ENCODE measurements at places on chromosomes 6 and 20.
A peak's percentile ranks its signal among the peaks of the same experiment; 100 is the strongest.

GRCh38 chr20:22288957-22289356 lies 295.4 kb downstream of the FOXA2 start:
- DNase-seq: no peak

GRCh38 chr20:23061734-23062561 lies 12.5 kb upstream of the THBD start:
- no peak for DNase-seq

- peak; percentile 14 for DNase-seq
Measured at GRCh38 chr6:75205776-75206575, at the start of gene COL12A1. COL12A1 (minus strand) TSS chr6:75206053; CDS start chr6:75202792, 3,261 bp downstream.

GRCh38 chr6:158467923-158468322 lies 92.0 kb upstream of the TMEM181 start:
- no peak for DNase-seq

- DNase-seq: no peak
Measured at GRCh38 chr6:129186988-129187387, 304.1 kb downstream of the LAMA2 start.

GRCh38 chr20:46000262-46000996 lies 8.3 kb upstream of the MMP9 start:
- no peak for DNase-seq

GRCh38 chr6:71387179-71387578 lies 98.6 kb downstream of the OGFRL1 start:
- DNase-seq: no peak

GRCh38 chr6:157276731-157277130 lies 46.6 kb downstream of the TMEM242 start:
- DNase-seq: no peak

DNA sequence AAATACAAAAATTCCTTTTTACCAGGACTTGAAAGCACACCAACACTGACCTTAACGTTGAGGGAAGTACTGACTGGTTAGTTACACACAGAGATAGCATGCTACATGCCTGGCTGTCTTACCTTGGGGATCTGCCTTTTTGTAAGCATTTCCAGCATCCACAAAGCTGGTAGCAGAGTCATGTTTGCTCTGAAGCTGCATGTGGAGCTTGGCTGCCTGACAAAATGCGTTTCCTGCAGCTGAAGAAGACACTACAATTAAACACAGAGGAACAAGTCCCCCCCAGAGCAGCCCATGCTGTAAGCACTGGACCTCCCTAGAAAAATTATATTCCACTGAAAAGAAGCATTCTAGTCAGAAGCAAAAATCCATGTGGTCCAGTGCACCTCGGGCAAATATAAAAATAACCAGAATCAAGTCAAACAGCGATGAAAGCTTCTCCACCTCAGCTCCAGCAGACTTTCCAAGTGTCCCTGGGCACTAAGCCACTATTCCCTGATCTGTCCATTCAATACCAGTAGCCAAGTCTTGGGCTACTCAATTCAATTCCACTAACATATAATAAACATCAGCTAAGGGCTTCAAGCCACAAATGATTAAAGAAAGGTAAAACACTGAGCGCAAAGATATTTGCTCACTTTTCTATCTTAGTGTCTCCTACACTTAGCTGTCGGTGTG lies 24.2 kb downstream of the NAPB start:
- DNase-seq: no peak

DNA sequence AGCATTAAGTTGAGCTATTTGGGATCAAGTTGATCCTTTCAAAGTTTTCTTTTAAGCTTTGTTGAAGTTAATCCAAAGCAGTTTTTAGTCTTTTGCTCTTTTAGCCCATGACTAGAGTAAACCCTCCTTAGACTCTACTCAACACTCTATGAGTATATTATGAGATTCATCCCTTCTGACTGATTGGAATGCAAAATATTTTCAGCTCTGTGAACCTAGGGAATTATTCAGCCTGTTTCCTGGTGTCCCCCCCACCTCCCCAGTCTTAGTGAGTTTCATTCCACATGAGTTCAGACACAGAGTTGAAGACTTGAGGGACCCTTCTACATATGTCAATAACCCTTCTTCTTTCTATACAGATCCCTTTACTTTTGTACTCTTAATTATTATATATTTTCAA lies 413.7 kb downstream of the RFPL4B start:
- no peak for DNase-seq

DNA sequence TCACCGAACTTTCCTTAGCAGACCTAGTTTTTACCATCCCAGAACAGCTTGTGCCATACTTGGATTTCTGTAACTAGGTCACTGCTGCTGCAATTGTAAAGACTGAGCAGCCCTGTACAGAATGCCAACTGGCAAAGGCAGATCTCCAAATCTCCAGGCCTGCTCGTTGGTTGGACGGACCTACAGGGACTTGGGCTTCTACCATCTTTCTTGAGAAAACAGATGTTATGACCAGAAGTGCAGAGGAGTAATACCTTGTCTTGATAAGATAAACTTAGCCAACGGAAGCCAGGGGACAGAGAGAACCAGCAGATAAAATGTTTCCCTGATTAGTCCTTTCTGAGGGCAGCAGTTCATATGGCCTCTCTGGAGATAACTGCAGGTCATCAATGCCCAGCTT lies 304.1 kb downstream of the RFPL4B start:
- DNase-seq: no peak

DNA sequence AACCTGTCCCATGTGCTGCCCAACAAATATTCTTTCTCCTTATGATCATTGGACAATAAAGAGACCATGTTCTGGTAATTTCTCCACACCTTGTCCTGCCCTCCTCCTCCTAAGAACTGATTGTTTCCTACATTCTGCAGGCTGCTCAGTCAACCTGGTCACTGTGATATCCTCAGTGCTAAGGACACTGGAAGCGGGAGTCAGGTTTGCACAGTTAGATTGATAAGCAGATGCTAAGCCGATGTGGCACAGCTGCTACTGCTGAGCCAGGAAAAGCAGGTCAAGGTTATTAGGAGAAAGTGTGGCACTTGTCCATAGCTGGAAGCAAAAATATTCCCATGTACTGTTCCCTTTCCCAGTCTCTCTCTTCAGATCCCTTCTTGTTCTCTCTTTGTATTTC lies 154.8 kb downstream of the TFAP2B start:
- DNase-seq: no peak

- no peak for DNase-seq
Measured at GRCh38 chr6:137219664-137220252, 573 bp upstream of the IFNGR1 start.

GRCh38 chr6:13131935-13132661 lies 196.2 kb downstream of the TBC1D7 start:
- no peak for DNase-seq

GRCh38 chr6:109105681-109106080 lies 10.4 kb downstream of the CEP57L1 start:
- DNase-seq: no peak

DNA sequence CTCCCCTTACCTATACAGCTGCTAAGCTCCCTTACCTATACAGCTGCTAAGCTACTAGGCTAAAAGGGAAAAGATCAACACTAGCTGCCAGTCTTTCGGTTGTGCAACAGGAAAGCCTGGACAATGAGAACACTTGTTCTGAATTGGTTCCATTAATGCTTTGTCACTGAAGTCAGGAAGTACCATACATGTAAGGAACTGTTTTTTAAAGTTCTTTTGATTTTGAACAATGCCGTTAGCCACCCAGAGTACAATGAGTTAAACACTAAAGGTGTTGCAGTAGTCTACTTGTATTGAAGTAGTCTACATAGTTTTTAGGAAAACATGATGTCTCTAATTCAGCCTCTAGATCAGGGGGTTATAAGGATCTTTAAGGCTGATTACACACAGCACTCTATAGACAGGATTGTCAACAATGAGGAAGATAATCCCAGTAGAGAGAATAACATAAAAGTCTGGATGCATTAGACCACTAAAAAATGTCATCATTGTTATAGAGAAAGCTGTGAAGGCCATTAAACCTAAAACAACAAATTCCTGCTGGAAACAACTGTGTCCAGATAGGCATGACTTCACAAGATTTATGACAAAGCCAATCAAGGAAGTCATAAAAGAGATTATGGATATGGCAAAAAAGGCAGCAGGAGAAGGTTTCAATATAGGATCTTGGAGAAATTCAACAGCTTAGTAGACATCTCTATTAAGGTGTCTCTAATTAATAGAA lies 306.3 kb downstream of the PHF3 start:
- DNase-seq: no peak

DNA sequence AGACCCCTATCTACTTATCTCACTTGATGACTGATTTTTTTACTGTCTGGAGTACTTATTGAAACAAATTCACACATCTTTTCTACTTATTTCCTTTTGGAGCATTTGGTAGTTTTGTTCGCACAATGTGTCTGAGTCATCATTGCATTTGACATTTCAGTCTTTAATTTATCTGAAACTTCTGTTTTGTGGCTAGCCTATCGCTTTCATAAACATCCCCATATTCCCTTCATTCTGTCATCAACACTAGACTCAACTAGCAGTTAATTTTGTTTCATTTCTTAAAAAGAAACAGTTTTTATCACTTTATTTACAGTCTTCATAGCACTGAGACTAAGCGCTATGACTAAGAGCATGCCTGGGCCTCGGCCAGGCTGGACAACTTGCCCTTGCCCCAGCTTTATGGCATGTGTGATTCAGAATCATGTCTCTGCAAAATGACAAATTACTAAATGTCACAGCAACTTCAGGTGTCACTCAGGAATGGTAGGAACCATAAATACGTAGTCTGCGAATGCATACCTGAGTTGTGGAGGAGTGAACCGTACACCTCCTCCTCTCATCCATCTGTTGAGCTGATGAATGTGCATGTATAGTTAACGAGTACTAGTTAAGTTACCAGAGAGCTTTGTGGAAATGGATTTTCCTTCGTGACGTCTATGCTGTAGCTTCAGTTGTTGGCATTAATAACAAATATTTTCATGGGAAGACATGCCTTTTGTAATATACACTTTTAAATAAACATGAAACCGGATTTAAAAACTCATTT lies 16.2 kb downstream of the L3MBTL3 start:
- DNase-seq: no peak

DNA sequence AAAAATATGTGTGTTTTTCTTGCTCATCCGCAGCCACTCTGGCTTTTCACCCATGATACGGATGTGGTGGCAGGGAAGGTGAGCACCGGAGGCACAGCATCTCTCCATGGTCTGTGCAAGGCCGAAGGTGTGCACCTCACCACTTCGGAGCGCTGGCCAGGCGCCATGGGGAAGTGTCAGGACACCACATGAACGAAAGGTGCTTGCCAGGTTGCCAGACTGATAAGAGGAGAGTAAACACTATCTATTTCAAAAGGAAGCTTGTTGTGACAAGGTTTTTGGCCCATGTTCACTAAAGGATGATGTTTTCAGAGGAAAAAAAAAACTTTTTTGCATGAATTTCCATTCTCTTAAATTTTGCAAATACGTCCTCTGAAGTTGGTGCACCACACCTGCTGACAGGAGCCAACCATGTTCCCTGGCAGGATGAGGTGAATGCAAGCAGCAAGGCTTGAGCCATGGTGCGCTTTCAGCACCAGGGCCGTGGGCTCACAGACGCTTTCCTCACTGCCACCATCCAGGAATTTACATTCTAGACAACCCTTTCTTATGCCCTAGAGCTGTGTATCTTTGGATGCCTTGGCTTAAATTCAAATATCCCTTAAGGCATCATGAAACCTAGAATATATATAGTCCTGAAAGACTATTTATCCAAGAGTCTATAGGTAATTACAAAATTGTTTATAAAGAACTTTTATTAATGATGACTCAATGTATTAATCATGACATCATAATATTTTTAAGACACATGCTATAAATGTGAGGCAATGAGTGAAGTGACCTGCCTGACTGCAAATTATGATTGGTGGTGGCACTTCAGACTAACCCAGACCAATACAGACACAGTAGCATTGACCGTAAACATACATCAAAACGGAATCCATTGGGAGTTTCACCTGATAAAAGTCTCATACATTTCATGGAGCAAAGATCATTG lies 234.5 kb downstream of the TFAP2A start:
- no peak for DNase-seq

DNA sequence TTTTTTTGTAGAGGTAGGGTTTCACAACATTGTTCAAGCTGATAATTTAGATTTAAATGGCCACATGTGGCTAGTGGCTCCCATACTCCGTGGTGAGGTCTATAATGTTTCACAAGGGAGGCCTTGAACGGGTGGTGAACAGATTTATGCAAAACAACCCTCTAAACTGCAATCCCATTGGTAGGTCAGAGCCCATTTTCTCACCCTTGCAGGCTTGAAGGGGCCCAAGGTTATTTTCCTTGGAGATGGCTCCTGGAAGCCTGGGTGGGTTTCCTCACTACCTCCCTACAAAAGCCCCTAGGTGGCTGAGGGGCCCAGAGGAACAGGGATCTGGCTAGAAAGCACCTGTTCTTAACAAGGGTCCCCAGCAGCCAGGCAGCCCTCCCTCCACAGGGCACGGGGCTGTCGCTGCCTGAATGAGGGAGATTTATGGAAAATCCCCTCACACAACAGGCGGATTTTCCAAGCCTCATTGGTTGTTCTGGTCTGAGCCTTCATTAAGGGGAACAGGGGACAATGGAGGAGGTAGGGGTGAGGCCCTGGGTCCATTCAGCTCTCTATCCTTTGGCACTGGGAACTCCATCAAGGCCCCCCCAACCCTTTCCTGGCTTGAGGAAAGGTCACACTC lies 64.6 kb downstream of the VEGFA start:
- no peak for DNase-seq

- no peak for DNase-seq
Measured at GRCh38 chr6:69303382-69303781, 493.4 kb downstream of the LMBRD1 start.

- no peak for DNase-seq
Measured at GRCh38 chr20:61753987-61754956, 311.4 kb downstream of the TAF4 start.

Measured in activated naive CD8-positive, alpha-beta T cell treated with anti-CD3 and anti-CD28 coated beads, Interleukin-2, amount 50 U/mL, for 24 hours (primary cell).